ENCODE measurements at places on chromosomes 12 and 14.

GRCh38 chr12:127984386-127985055 lies 282.4 kb upstream of the TMEM132C start:
- no peak for DNase-seq

DNA sequence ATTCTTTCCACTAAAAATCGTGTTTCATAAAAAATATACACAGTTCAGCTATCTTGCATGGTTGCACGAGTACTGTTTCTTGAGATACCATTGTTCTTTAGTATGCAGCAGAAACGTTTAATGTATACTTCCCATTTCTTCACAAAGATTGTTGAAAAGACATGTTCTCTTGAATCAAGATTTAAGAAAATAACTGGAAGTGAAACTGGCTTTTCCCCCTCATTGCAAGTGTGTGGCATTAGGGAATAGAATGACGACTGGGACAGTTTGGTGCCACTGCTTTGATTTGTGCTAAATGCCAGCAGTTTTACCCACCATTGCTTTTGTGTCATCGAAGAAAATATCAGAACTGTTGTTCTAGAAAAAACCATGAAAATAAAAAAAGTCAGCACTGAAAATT lies 20.3 kb upstream of the DHRS2 start:
- no peak for DNase-seq

DNA sequence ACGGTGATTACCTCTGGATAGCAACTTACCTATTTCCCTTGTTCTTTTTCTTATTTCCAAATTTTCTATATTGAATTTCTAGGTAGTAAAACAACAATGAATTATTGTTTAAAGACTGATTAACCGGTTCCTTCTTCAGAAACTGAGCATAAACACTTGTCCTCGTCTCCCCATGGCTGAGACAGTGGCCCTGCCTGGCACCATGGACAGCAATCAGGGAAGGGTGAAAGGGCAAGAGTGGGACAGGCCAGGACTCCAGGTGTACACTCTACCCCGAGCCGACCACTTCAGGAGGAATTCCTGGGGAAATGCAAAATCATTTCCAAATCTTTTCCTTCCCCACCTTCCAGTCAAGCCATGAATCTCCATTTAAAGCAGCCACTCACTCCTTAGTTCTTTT lies 48.8 kb upstream of the LTBP2 start:
- DNase-seq = no peak

- peak; percentile 48 for DNase-seq
Measured at GRCh38 chr12:121300083-121300819, 3.7 kb upstream of the CAMKK2 start.

- DNase-seq = no peak
Measured at GRCh38 chr12:112458330-112458729, 39.6 kb downstream of the PTPN11 start.

- DNase-seq = no peak
Measured at GRCh38 chr12:96177013-96177412, 17.2 kb upstream of the ELK3 start.

DNA sequence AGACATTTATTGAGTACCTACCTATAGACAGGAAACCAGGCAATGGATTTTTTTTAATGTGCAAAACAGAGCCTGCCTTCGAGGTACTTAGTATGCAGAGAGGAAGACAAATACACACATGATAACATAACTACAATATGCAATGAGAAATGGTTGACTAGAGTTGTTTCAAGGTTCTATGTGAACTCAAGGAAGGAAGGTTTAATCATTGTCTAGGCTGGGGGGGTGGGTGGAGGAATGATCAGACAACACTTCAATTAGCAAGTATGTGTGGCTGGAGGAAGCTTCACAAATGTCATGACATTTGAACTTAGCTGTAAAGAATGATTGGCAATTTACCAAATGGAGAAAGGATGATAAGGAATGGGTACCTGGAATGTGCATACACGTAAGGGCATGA lies 985.3 kb downstream of the FLRT2 start:
- no peak for DNase-seq

DNA sequence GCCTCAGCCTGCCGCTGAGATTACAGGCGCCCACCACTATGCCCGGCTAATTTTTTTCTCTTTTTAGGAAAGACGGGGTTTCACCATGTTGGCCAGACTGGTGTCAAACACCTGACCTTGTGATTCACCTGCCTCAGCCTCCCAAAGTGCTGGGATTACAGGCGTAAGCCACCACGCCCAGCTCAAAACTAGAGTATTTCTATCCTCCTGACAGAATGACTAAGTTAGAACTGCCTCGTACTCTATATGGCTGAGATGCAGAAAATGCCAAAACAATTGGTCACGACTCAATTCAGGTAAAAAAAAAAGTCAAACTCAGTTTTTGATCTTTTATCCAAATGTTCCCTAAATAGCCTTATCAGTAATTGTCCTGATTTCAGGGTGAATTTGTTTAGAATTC lies 11.1 kb downstream of the AKAP5 start:
- no peak for DNase-seq

- DNase-seq = no peak
Measured at GRCh38 chr14:81091660-81092059, 129.1 kb downstream of the GTF2A1 start.

DNA sequence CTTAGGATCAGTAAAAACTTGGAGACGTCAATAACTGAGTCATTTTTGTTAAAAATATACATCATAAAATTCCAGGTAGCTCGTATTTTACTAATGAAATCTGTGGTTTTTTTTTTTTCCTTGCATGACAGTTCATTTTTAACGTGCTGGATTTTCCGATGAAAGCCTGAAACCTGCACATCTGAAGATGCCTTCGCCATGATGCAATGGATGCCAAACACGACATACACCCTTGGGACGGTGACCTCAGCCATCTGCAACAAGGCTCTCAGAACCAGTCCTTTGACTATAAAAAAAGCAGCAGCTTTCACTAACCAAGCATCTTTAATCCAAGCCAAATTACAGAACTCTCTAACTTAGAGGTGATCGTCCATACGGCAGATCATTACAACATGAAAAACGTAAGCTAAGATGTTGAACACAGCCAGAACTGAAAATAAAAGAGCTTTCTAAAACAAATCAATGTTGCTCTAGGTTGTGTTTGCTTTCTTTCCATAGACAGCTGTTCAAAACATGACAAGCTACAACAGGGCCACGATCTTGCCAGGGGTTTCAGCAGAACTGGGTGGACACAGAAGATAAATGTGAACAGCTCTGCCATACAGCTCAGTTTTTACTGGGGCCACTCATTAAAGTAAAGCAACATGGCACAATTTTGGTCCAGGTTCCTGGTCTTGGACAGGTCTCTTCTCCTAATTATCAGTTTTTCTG lies 7.8 kb downstream of the NIN start:
- DNase-seq = no peak

DNA sequence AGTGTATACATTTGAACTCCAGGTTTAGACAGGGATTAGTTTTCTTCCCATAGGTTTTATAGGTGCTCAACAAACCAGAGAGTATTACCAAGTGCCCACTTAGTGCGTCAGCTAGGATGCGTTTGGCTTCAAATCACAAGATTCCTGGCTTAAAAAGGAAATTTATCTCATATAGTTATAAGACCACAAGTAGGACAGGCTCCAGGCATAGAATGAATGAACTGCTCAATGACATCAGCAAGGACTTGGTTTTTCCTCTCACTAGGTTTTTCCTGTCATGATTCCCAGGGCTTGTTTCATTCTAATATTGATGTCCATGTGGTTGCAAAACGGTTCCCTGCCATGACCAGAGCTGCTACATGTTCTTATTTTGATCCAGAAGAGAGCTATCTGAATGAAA lies 6.1 kb upstream of the IRAK3 start:
- DNase-seq = no peak

GRCh38 chr14:29042551-29042950 lies 276.0 kb downstream of the FOXG1 start:
- no peak for DNase-seq

GRCh38 chr12:46547421-46548354 lies 175.1 kb upstream of the SLC38A2 start:
- DNase-seq = no peak

DNA sequence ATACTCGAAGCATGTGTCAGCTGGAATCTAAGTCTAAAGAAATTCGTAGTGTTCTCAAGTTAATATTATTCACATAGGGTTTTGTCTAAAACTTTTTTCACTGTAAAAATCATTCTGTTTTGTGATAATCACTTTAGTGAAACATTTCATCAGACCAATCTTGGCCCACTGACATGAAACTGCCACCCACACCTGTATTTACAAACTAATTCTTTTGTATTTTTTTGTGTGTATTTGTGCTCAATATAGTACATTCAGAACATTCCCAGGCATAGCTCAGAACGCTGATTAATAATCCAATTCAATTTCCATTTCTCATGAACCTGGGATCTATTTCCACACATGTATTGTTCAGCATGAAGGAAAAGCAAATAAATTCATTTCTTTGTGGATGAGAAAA lies 191.7 kb downstream of the RASSF9 start:
- DNase-seq = no peak

DNA sequence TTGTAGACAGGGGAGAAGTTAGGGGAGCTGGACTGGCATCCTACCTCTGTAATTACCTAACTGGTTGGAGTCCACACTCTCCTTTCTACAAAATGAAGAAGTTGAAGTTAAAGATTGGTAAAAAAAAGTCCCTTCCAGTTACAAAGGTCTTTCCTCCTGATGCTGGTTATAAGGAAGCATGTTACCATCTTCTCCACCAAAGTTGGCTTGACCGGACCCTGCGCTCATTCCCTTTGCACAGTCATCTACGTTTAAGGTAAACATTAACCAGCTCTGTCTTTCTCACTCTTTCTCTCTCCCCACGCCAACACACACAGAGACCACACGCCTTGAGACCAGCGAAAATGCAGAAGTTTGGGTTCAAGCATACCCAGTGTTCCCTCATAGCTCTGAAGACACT lies 11.9 kb downstream of the FBLN5 start:
- DNase-seq = peak; percentile 5

DNA sequence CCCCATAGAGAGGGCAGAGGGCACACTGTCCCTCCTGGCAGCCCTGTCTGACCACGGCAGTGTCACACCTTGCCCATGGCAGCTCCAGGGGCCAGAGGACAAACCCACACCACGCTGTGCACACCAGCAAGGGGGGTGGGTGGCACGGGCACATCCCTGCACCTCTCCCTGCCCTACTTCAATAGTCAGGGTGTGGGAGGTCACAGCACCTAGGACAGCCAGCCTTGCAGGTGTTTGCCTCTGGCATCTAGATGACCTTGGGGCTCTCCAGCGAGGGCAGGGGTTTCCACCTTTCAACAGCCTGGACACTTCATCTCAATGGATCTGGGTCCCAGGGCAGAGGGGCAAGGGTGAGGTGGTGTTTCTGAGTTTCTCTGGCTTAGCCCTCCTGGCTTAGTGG lies 69.2 kb downstream of the LGMN start:
- no peak for DNase-seq

- DNase-seq = no peak
Measured at GRCh38 chr12:8088574-8088973, 6.5 kb downstream of the NECAP1 start.

DNA sequence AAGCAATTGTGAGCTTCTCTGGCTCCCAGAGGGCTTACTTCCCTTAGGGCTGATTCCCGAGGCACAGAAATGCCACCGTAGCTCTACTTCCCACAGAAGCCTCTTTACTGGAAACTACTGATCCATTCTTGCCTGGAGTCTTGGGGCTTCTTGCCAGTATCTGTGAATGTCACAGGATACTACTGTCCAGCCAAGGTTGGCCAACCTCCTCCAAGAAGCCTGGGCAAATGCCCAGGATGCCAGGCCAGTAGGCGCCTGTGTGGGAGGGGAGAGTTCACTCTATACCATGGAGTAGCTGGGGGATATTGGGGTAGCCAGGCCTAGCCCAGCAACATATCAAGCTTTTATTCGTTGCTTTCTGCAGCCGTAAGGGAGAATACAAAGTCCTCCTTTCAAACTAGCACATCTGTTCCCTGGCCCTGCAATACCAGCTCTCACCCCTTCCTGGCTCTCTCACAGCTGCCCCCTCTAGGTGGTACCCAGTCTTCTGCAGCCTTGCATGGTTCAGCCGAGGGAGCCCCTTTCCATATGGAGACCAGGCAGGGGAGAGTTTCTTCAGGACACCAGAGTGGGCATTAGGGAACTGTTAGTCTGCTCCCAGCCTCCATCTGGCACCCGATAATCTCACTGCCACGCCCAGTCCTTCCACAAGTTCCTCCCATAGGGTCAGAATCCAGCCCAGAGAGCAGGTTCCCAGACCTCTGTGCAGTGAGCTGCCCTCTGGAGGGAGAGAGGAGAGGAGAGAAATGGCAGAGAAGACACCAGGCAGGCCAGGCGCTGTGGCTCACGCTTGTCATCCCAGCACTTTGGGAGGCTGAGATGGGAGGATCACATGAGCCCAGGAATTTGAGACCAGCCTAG lies 24.3 kb upstream of the PLEK2 start:
- DNase-seq = no peak

DNA sequence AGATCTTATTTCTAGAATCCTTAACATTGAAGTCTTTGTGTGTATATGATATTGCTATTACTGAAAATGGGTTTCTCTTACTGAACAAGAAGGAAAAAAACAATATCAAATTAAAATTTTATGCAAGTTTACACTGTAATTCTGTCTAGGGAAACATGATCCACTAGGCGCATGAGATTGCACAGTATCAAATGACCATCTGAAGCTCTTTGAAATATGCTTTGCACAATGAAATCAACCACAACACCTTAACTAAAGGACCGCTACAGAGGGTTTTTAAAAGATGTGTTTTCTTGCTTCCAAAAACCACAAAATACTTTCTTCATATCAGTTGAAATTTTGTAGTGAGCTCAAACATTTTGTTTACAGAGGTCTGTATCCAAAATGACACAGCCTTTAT lies 15.1 kb upstream of the KERA start:
- peak; percentile 85 for DNase-seq

DNA sequence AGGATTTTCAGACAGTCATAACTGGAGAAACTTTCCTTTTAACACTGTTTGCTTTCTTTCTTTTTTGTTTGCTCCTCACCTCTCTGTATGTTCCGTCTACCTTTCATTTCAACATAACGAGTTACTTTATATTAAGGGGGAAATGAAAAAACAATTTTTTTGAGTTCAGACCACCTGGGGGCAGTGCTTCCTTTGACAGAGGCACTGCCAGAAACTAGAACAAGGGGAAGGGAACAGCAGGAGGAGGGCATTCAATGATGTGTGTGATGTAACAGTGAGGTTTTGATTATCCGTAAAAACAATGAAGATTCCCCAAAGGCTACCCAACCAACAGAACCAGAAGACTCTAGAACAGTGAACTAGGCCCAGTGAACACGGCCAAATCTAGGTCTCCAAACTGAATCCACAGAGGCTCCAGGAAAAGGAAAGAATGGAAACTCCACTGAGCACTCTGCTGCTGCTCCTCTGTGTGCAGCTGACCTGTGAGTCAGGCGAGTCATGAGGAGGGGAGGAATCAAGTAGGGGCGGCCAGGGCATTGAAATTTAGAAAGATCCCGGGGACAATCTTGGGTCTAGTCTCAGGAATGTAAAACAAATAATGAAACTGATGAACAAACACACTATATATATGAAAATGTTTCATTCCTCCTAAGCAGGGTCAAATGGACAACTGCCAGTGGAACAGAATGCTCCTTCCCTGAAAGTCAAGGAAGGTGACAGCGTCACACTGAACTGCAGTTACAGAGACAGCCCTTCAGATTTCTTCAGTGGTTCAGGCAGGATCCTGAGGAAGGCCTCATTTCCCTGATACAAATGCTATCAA lies 323.5 kb downstream of the DAD1 start:
- DNase-seq = no peak

- DNase-seq = peak; percentile 61
Measured at GRCh38 chr12:31897781-31898503, 61.3 kb upstream of the RESF1 start.

- DNase-seq = peak; percentile 92
Measured at GRCh38 chr12:103632554-103633216, 45.6 kb downstream of the STAB2 start.

GRCh38 chr12:87425942-87426554 lies 603.2 kb downstream of the C12orf50 start:
- DNase-seq = peak; percentile 70
